ENCODE measurements at places on chromosomes 5 and 9. TPM values are rescaled to one million over a fixed set of nuclear protein-coding genes. Genes with fewer than 3 reads are reported as not detected.

GRCh38 chr5:169074839-169075238 is 226.1 kb downstream of the SLIT3 start:
- no peak for DNase-seq
- no peak overlapping the region for H3K27ac ChIP-seq
- H3K27me3 ChIP-seq: no peaks in the 10 kb centered on the region
- H3K4me1 ChIP-seq: peaks cover 10% of the 10 kb centered on the region
- H3K4me3 ChIP-seq: no peak overlapping the region

DNA sequence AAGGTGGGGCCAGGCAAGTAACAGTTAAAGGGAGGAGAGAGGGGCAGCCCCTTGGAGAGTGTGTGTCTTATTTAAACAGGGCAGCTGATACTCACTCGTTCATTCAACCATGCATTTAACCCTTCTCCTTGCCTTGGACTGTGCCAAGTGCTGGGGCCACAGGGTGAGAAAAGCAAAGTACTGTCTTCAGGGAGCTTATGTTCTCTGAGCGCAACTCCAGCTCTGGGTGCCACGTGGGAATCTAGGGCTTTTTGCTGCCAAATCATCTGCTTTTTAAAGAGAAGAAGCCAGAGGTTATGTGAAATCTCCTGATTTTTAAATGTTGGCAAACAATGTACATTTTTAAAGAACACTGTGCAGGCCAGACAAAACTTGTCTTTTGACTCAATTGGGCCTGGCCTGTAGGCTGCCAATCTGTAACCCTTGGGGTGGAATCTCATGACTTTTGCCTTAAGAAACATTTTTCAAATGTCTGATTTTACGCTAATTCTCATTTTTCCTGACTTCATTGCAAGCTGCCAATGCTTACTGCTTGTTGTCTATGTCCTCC is 157.8 kb downstream of the NTRK2 start:
- no peak for DNase-seq
- H3K36me3 ChIP-seq: no peaks in the 10 kb centered on the region
- H3K27ac ChIP-seq: no peak overlapping the region
- H3K27me3 ChIP-seq: no peaks in the 10 kb centered on the region
- no peaks in the 10 kb centered on the region for H3K4me1 ChIP-seq

DNA sequence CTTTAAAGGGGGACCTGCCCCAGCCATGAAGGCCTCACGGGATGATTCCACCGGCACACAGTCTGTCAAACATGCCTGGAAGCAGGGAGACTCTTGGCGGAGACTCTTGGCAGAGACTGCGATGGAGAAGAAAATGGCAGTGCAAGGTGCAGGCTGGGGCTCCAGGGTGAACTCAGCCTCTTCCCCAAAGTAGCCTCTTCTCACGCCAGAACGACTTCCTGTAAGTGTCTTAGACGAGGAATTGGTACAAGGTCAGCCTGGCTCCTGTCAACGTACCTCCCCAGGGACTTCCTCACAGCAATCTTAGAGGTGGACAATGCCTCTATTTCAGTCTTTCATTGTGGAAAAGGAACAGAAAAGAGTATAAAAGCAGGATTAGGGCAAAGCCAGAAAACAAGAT is 109.3 kb downstream of the UGCG start:
- H3K4me1 ChIP-seq: no peaks in the 10 kb centered on the region
- H3K36me3 ChIP-seq: no peaks in the 10 kb centered on the region

The MEF2C gene
- 22.8 TPM for total RNA-seq

The IFNK gene
- total RNA-seq: not detected

Data from stomach (tissue), 19 donors.